ENCODE measurements at places on chromosomes 11 and 22. TPM values are rescaled to one million over a fixed set of nuclear protein-coding genes. Genes with fewer than 3 reads are reported as not detected.

MSANTD2 gene
- 15.0 TPM for total RNA-seq

ZNF214 gene
- total RNA-seq, result 2.9 TPM

CCDC87 gene
- total RNA-seq, result 0.45 TPM

PRPF19 gene
- total RNA-seq, result 53.1 TPM

OR52I2 gene
- total RNA-seq, result not detected

- DNase-seq, result peak; percentile 88
Measured at GRCh38 chr11:86798988-86799387, 1.4 kb upstream of the PRSS23 start.

DNA sequence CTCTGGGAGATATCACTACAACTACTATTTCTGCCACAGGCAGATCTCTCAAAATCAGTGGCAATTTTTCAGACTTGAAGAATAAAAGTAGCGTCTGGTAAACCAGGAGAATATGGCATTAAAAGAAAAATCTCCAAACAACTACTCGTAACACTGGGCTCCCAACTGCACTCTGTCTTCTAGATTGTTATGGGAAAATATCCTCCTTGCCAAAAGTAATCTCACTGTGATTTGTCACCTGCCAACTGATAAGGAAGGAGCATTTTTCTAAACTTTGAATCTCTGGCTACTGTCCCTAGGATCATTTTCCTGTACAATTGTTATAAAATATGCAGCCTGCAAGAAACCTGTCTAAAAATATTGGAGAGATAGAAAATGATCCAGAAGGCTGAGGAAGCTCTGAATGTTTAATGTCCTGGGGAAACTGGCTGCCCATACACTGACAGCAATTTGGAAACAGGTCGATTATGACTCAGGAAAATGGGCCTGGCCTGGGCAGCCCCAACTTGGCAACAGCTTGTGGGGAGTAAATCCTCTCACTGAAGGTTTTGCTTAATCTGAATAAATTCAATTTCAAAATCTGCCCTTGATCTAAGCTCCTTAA lies 90.5 kb upstream of the DBX1 start:
- peak; percentile 56 for DNase-seq

DNA sequence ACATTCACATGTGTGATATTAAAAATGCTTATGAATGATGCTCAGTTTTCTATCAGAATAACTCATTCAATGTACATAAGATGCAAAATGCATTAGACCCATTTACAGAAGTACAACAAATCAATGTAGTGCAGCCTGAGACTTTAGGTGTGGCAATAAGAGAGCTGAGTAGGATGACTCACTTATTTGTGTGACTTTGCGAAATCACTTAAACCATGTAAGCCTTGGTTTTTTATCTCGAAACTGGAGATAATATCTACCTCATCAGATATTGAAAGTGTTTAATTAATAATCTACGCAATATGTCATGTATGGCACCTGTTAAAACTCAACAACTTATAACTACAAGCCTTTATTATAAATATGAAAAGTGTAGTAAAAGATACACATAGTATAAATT lies 105.7 kb upstream of the LUZP2 start:
- peak; percentile 4 for DNase-seq

GRCh38 chr11:14894657-14895598 lies 2.9 kb upstream of the CYP2R1 start:
- DNase-seq, result peak; percentile 77

- DNase-seq, result no peak
Measured at GRCh38 chr22:49365910-49366309, 461.8 kb downstream of the BRD1 start.

- DNase-seq, result peak; percentile 68
Measured at GRCh38 chr11:36354221-36355003, 58.3 kb downstream of the PRR5L start.

- DNase-seq, result no peak
Measured at GRCh38 chr11:2477254-2477653, 32.4 kb downstream of the KCNQ1 start.

Measured in fibroblast of the aortic adventitia (primary cell).